ENCODE measurements at places on chromosomes 6 and 20.
A peak's percentile ranks its signal among the peaks of the same experiment; 100 is the strongest.

GRCh38 chr20:32164984-32165735 lies 42.4 kb downstream of the PLAGL2 start:
- no peak for DNase-seq

GRCh38 chr20:32056708-32057483 lies 4.9 kb downstream of the HCK start:
- no peak for DNase-seq

DNA sequence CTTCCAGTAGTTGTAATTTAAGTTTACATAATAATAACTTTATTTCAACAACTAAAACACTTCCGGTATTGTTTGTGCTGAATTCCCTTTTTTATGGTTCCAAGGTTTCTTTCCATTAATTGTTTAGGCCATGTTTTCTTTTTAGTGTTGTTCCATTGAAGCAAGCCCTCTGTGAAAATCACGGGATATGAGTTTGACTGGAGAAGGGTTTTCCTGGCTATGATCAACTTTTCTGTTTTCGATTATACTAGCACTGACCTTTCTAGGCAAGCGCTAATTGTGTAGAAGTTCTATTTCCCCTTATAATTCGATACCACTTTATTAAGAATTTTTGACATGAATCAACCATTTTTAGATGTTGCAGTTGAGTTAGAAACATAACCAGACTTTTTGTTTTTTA lies 2.4 kb downstream of the LAMA2 start:
- DNase-seq, result no peak

GRCh38 chr6:163646866-163647265 lies 232.3 kb downstream of the QKI start:
- DNase-seq, result no peak

GRCh38 chr6:30690403-30691207 lies at the start of gene NRM:
Gene NRM (minus strand): TSS chr6:30690984. CDS start chr6:30690974, 10 bp downstream.
- peak; percentile 78 for DNase-seq

DNA sequence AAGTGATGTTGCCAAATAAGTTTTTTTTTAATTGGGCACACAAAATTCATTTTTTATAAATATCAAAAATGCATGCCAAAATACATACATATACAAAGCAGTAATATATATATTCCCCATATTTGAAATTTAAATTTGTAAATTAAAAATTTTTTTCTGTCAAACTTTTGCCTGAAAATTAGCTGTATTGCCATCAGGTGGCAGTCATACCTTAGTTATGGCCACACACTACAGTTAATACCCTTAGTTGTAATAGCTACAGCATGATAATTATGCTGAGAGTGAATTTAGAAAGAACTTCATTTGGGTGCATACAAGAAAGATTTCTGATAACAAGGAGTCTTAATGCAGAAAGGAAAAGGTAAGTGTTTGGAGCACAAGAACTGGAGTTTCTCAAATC lies 46.2 kb upstream of the SDHAF4 start:
- no peak for DNase-seq

DNA sequence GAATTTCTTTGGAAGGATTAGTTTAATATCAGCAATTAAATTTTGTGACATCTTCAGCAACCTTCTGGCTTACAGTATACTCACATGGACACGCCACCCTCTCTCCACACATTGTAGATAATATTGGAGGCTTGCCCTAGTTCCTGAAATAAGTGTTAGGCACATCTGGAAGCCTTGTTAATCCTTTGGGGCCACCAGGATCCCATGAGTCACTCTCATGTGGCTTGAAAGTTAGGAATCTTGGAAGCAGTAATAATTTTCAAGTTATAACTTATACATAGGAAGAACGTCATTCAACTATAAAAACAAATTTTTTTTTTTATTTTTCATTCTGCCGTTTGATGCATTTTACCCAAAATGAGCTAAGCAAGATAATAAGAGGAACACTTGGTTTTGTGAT lies 20.5 kb downstream of the LAMA4 start:
- no peak for DNase-seq

- no peak for DNase-seq
Observed at GRCh38 chr6:164692772-164693510, 616.5 kb downstream of the C6orf118 start.

GRCh38 chr6:137875606-137876005 lies 8.5 kb downstream of the TNFAIP3 start:
- DNase-seq, result no peak

- no peak for DNase-seq
Observed at GRCh38 chr20:15840636-15841301, 732.5 kb downstream of the KIF16B start.

- DNase-seq, result peak; percentile 64
Observed at GRCh38 chr6:87697581-87698546, 4.2 kb downstream of the AKIRIN2 start.

DNA sequence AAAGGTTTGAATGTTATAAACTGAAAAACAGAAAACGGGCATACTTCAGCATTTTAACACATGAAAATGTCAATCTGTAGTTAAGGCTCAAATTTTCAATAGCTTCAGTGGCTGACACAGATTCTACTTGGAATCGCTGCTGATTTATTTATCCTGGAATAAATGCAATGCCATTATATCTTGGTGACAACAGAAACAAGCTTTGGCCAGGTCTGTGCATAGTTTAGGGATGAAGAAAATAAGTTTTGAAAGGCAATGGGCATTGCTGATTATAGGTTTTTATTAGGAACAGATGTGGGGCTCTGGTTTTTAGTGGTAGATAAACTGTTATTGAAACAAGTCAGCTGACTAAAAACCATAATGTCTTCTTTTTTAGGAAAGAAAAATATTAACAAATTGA lies 96.8 kb upstream of the SOX4 start:
- DNase-seq, result no peak

- DNase-seq, result no peak
Observed at GRCh38 chr6:140956571-140957369, 1176.0 kb upstream of the GJE1 start.

- DNase-seq, result no peak
Observed at GRCh38 chr6:121765060-121765459, 329.6 kb downstream of the GJA1 start.

- DNase-seq, result no peak
Observed at GRCh38 chr6:106557837-106558236, 71.5 kb downstream of the RTN4IP1 start.

GRCh38 chr6:97322811-97323210 lies 39.8 kb upstream of the MMS22L start:
- no peak for DNase-seq

DNA sequence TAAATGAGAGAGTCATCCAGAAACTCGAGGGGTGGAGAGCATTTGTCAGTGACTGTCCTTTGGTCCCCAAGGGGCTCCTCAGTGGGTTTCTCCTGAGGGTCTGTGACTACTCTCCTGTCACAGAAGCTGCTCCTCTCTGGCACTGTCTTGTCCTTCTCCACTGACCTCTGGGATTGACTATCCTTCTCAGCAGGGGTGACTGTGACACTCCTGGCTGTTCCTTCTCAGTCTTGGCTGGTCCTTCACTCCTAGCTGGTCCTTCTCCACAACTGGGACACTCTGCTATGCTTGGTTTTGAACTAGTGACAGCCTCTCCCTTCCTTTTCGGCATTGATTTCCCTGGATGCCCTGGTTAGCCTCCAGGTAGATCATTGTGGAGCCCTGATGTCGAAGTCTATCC lies 33.5 kb downstream of the DYNLT1 start:
- no peak for DNase-seq

GRCh38 chr6:132789396-132789776 lies 9.1 kb downstream of the SLC18B1 start:
- no peak for DNase-seq

DNA sequence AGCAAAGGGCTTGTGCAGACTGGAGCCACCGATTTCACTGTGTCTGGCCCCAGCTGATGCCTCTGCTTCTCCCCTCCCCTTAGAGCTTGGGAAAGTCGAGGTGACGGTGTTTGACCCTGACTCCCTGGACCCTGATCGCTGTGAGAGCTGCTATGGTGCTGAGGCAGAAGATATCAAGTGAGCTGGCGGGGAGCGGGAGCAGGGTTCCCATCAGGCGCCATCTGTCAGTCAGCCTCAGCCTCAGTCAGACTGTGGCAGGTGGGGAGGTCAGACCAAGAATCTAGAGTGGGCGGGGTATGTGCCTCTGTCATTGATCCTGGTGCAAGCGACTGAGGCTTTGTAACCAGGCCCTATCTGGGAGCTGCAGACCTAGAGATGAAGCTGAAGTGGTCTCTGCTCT lies 5.5 kb downstream of the ERGIC3 start:
- DNase-seq, result no peak

GRCh38 chr6:43759136-43759906 lies 10.7 kb upstream of the VEGFA start:
- no peak for DNase-seq

GRCh38 chr6:139027620-139028182 lies 844 bp upstream of the ABRACL start:
- no peak for DNase-seq

DNA sequence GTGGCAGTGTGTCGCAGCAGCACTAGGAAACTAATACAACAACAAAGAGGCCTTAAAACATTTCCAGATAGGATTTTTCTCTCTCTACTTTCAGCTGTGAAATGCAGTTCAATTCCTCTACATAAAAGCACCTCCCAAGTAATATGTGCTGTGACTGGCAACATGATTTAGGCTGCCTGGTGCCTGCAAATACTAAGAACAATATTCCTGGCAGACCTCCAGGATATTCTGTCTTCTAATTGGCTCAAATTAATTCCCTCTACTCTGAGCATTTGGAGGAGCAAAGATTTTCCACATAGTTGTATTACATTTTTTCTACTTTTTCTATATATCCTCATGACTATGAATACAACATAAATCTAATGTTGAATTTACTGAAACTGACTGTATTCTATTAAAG lies 33.2 kb downstream of the SCGN start:
- DNase-seq, result no peak

- DNase-seq, result no peak
Observed at GRCh38 chr6:36444470-36444869, 1.7 kb downstream of the KCTD20 start.

- no peak for DNase-seq
Observed at GRCh38 chr20:23133560-23133998, 47.5 kb upstream of the CD93 start.

GRCh38 chr20:23118766-23119165 lies 32.6 kb upstream of the CD93 start:
- DNase-seq, result no peak

DNA sequence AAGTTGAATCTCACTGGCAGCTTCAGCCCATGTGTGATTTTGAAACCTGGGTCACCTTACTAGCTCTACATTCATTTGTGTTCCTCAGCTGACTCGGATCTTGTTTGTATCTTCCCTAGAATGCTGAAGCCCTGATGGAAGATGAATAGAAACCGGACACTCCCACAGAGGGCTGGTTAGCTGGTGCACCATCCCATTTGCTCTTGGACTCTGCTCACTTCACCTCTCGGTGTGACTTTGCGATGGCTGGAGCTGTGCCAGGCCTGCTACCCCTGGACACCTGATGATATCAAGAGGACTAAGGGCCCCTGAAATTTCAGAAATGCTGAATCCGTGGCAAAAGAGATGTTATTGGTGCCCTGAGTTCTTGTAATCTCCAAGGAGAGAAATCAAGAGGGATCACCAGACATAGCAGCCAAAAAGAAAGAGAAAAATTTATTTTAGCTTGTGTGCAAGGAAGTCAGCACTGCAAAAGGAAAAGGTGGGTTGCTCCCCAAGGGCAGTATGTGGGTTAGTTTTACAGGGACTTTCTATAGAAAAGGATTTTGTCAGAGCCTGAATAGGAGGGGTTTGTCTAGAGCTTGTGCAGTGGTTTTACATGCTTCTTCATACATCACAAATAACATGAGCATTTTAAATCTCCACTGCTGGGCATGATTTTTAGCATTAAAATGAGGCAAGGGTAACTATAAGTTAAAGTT lies 426.3 kb upstream of the NOX3 start:
- no peak for DNase-seq

DNA sequence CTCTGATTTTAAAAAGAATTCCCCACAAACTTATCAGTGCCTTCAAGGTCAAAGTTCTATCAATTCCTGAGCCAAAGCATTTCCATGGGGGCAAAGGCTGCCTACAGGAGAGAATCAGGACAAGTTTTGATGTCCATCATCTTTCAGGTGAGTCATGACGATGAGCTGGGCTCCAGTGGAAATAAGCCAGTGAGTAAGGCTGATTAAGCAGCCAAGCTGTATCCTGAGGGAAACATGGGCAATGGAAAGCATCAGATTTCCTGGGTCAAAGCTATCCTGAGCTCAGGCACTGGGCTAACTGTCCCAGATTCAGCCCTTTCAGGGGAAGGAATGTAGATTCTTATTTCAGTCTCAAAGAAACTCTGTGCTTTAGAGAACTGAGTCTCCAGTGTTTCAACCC lies 377.4 kb downstream of the CD109 start:
- DNase-seq, result no peak

DNA sequence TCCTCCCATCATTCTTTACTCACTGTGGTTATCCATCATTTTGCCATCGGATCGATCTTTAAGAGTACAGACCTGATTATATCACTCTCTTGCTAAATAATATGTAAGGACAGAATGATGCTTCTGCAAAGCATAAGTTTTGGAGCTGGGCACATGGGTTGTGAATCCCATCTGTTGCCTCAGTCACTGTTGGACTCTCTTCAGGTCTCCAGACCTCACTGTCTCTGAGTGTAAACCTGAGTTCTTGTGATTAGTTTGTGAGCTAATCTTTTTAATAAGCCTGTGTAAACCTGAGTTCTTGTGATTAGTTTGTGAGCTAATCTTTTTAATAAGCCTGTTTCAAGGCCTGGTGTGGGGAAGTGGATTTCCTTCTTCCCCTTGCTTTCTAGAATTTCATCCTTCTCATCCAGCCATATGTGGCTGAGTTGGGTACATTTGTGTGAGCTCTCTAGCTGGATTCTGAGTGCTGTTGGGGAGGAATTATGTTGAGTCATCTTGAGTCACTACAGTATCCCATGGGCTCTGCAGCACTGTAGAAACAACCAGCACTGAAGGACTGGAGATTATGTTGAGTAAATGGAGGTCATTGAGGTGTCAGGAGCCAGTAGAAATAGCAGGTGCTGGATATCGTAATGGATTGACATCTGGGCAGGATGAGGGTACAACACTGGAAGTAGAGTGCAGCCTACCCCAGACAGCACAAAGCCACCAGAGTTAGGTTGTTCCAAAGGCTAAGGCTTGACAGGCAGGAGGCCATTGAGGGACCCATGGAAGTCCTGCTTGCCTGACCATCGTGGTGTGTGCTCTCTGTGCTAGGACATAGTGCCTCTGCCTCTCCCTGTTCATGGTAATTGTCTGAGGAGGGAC lies 52.4 kb downstream of the SCAND1 start:
- DNase-seq, result no peak

DNA sequence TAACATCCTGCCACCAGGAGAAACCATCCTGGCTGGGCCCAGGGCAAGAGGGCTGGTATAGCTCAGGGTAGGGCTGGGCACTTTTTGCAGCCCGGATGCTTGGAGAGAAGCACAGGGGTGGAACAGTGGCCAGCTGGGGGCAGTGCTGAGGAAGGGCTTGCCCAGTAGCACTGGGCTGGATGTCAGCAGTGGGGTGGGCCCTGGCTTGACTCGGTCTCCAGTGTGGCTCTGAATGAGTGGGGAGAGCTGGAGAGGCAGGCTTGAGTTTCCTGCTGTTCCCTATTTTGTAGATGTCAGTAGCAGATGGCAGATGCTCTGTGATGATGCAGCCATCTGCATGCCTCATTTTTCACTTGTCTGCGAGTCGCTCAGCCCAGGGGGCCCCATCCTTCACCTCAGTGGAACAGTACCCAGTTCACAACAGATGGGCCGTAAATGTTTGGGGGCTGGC lies 56.3 kb upstream of the TULP1 start:
- no peak for DNase-seq

- no peak for DNase-seq
Observed at GRCh38 chr6:147972448-147972847, 370.2 kb upstream of the SASH1 start.

- DNase-seq, result no peak
Observed at GRCh38 chr6:47709160-47709559, 10.8 kb downstream of the ADGRF4 start.

GRCh38 chr6:167791780-167792478 lies 34.8 kb upstream of the AFDN start:
- DNase-seq, result no peak
